Karpas-422 (cell line): ENCODE measurements at places on chromosomes 11 and 22.

GRCh38 chr11:114522818-114523217 lies 36.9 kb downstream of the NXPE1 start:
- DNase-seq, result no peak

GRCh38 chr11:10991393-10991792 lies 133.5 kb upstream of the ZBED5 start:
- no peak for DNase-seq

- no peak for DNase-seq
Measured at GRCh38 chr11:126430581-126431335, 75.3 kb downstream of the ST3GAL4 start.

GRCh38 chr22:49657275-49657973 lies 170.2 kb downstream of the BRD1 start:
- DNase-seq, result peak; percentile 96

DNA sequence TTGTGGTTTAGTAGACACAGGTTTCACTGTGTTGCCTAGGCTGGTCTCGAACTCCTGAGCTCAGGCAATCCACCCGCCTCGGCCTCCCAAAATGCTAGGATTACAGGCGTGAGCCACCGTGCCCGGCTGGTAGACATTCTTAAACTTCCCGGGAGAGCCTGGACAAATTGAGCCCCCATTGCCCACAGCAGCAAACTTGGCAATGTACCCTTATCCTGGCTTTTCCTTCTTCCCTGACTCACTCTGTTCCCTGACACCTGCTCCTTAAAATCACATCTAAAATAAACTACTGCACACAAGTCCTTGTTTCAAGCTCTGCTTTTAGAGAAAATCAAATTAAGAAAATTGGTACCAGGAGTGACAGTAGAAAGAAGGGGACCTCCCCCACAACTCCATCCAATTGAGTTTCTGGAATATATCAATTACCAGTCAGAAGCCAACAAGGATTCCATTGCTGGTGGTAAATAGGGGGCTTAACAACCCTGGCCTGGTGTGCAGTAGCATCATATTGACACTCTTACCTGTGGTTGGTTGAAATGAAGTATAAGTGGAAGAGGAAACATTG lies 7.4 kb upstream of the MCHR1 start:
- DNase-seq, result no peak

DNA sequence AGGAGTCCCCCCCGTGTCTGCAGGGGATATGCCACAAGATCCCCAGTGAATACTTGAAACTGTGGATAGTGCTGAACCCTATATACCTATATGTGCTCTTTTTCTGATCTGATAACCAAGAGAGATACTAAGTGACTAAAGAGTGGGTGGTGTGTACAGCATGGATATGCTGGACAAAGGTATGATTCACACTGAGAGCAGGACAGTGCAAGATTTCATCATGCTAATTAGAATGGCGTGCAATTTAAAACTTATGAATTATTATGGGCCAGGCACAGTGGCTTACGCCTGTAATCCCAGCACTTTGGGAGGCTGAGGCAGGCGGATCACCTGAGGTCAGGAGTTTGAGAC lies 90.2 kb upstream of the ALKBH3 start:
- no peak for DNase-seq
